ENCODE measurements at places on chromosomes 6 and 20.

DNA sequence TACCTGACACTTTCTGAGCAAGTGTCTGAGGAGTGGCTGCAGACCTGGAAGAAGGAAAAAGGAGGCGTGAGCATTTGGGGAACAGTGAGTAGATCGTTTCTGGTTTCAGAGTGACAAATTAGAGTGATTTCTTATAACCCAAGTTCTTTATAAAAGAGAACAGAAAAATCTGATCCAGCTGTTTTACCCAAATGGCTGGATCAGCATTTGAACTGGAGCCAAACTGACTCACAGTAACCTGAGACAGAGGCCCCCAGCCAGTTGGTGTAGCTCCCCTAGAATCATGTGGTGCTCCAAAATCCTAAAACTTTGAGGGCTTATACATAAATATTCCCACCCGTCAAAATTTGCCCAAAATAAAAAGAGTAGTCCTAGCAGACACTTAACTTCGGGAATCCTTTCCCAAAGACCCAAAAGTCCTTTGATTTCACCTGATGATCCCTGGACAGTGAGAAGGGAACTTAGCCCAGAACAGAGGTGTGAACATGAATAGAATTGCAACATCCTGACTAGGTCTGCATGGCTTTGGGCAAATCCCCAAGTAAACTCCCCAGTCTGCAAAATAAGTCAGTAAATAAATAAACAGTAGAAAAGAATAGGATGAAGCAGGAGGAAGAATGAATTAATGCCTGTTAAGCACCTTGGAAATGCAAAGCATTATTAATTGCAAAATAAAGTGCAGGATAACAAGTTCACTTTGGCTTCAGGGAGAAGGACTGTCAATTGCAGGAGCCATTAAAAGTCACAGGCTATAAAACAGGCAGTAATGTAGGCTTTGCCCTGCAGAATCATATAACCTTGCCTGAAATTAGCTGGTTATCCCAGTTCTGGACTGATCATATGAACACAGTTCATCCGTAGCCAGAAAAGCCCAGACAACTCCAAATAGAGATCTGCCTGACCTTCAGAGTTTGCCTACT, 262.0 kb upstream of the JARID2 start:
- no peak for DNase-seq

DNA sequence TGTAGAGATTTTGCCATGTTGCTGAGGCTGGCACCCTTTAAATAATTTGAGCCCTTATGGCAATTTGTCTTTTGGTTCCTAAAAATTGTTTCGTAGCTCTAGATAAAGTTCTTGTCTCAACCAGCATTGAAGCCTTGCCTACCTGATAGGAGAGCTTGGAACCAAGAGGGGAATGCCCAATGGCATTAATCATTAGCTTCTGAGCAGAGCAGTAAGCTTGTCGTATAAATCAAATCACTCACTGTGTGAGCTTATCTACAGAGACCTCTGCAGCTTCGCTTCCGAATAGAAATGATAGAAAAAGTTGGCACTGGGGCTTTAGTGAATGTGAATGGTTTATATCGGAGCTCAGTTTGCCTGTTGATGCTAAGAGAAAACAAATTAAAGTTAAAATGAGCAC, 10.7 kb downstream of the ANKRD6 start:
- no peak for DNase-seq

DNA sequence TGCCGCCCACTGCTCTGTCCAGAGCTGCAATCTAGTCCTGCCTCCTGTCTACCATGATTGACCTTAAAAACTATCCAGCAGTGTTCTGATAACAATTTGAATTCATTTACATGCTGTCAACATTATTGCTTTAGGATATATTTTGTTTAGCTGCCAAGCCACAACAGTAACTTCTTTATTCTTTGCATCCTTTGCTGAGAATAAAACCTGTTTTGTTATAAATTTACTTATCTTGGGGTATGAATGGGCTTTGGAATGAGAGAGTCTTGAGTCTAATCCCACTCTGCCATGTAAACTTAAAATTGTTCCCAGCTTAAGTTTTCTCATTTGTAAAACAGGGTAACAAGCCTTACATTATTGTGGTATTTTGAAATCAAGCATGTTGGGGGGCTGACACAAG, 116.4 kb downstream of the FLRT3 start:
- no peak for DNase-seq

DNA sequence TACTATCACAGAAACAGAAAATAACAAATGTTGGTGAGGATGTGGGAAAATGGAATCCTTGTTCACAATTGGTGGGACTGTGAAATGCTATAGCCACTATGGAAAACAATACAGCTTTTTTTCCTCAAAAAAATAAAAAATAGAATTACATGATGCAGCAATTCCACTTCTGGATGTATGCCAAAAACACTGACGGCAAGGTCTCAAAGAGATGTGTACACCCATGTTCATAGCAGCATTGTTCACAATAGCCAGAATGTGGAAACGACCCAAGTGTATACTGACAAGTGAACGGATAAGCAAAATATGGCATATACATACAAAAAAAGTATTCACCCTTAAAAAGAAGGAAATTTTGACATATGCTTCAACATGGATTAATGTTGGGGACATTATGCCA, 213.4 kb downstream of the KHDC1L start:
- no peak for DNase-seq

GRCh38 chr6:30747300-30747687, 2.9 kb upstream of the IER3 start:
- no peak for DNase-seq

- no peak for DNase-seq
Measured at GRCh38 chr6:148530394-148530953, 187.8 kb downstream of the SASH1 start.

GRCh38 chr6:119426619-119427018, 77.1 kb upstream of the MAN1A1 start:
- DNase-seq: no peak

DNA sequence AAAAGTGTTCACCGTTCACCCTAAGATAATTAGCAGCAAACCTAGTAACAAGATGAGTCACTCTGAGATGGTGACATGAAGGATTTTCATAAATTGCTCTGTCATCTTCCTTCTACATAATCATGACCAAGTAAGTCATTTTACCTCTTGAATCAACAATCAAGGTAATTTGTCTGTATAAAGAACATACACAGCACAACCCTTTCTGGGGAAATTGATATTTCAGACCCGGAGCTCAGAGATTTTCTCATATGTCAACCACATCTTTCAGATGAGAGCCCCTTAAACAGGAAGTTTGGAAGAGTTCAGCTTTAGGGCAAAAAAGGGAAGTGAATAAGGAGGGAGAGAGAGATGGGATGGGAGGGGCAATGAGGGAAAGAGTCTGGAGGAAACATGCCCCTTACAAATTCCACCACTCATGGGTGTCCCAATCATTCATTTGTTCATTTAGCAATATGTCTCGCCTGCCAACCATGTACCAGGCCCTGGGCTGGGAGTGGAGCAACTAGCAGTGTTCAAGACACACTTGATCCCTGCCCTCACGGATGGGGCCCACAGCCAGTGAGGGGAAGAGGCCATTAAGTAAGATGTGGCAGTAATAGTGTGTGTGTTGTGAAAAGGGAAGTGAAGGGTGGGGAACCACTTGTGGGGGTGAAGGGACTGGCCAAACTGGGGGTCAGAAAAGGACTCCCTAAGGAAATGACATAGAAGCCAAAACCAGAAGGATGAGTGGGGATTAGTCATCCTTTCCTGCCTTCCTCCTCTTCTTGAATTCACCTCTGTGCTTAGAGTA, 190.9 kb downstream of the MAFB start:
- DNase-seq: no peak

DNA sequence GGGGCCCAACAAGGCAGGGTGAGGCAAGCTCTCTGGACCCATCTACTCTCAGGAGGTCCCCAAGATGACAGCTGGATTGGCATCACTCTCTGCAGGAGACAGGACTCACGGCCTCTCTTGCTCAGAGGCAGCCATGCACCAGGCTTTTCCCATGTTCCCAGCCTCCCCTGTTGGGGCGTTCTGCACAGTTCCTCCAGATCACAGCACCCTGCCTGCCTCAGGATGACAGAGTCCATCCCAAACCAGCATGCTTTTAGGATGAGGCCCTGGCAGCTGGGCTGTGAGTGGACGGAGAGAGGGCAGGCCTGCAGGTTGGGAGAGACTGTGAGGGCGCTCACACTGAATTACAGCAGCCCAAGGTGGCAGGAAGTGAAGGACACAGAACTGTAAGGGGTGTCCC, 143.2 kb upstream of the MLN start:
- no peak for DNase-seq

GRCh38 chr20:2692886-2693285, 306 bp downstream of the EBF4 start:
- peak; percentile 86 for DNase-seq

DNA sequence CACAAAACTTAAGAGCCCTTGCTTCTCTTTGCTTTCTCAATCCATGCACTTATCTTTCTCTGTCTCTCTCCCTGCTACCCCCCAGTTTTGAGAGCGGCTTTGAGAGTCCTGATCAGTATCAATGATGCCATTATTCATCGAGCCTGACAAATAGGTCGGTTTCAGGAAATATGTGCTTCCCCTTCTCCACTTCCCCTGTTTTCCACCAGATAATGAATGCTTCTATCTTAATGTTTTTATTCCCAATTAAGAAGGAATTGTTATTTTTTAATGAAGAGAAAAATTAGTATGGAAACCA, 117.7 kb downstream of the KIF13A start:
- DNase-seq: no peak

DNA sequence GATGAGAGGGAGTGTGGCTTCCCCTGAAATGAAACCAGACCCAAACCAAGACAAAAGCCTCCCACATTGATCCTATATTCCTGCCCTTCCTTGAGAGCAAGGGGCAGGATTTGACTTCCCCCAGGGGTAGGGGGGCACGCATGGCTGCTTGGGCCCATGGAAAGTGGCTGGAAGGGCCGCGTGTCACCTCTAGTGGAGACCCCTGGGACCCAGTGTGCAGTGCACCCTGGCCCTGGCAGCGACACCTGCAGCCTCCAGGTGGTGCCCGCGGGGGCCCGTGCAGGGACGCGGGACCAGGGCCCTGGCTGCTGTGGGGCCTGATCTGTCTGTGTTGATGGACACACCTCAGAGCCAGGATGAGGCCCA, 18.0 kb upstream of the SLCO4A1 start:
- peak; percentile 96 for DNase-seq

GRCh38 chr6:127131772-127132376, 13.4 kb downstream of the RSPO3 start:
- DNase-seq: no peak

DNA sequence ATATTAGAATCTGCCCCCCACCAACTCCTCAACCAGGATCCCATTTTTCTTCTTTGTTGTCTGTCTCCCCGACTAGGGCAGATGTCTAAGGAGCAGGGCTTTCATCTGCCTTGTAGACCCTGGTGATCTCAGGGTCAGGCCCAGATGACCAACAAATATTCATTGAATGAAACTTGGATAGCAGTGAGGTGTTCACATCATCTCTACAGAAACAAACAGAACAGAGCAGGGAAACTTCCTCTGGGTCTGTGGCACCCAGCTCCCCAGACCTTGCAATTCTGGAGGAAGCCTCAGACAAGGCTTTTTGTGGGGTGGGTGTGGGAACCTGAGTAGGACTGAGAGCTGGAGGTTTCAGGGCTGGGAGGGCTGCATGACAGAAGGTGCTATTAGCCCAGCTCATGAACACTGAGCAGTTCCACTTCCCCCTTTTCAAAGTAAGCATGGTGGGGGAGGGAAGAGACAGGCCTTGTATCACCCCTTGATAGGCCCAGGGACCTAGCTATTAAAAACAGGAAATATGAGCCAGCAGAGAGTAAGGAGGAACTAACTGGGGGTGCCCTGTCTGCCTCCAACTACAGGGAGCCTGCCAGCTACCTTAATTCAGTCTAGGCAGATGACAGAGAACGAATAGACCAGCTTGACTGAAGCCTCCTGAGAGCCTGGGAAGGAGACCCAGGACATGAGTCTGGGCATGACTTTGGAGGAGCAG, 37.3 kb upstream of the TOP1 start:
- DNase-seq: no peak

- no peak for DNase-seq
Measured at GRCh38 chr20:41418031-41418430, 51.4 kb upstream of the EMILIN3 start.

GRCh38 chr6:155443168-155443567, 12.5 kb downstream of the NOX3 start:
- no peak for DNase-seq

- DNase-seq: no peak
Measured at GRCh38 chr6:148520109-148520841, 177.6 kb downstream of the SASH1 start.

GRCh38 chr20:34180460-34181120, 60.6 kb upstream of the ASIP start:
- DNase-seq: no peak

DNA sequence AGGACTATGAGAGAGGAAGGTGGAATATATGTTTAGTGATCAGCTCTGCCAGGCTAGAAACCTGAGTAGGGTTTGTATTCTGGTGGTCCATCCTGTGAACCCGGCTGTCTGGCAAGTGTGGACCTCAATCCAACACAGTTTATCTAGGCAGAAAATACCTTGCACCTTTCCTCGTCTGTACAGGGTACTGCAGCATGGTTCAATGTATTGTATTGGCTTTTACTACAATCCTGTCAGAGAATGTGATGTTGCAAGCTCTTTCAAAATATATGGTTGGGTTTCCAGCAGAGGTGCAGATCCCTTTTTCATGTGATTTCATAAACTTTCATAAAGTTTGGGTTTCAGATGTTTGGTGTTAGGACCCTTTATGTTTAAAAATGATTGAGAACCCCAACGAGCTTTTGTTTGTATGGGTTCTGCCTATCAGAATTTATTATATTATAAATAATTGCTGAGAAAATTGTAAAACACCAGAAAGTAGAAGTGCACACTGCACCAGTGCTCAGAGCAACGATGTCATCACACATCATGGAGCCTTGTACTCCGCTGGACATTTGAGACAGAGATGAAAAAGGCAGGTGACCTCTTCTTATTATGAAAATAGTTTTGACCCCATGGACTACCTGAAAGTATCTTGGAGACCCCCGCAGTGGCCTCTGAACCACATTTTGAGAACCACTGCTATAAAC, 106.6 kb downstream of the RTN4IP1 start:
- DNase-seq: no peak

- DNase-seq: no peak
Measured at GRCh38 chr20:45611054-45611453, 18.5 kb upstream of the WFDC10A start.

- peak; percentile 39 for DNase-seq
Measured at GRCh38 chr6:12012038-12012557, at the start of gene HIVEP1. TSS of gene HIVEP1 (plus strand) at chr6:12012312. CDS start at chr6:12015629, 3,317 bp downstream.

- no peak for DNase-seq
Measured at GRCh38 chr20:39248171-39248861, 286.2 kb downstream of the DHX35 start.

- no peak for DNase-seq
Measured at GRCh38 chr6:129110690-129111343, 227.9 kb downstream of the LAMA2 start.

DNA sequence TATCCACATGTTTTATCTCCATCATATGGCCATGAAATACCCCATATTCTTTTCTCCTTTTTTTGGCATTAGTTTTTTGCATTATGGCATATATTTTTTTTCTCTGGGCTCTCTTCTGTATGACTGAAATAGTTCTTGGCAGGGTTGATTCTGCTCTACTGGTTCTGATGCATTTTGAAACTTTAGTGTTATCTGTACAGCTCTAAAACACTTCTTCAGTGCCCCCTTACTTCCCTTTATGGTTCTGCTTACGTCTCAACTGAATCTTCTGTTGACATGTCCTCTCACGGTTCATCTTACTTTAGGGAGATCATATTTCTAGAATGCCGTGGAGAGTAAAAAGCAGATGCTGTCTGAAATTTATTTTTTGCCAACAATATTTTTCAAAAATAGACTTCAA, 23.2 kb upstream of the TXNDC5 start:
- DNase-seq: no peak

GRCh38 chr6:39375405-39375804, 52.9 kb upstream of the KCNK16 start:
- DNase-seq: no peak

GRCh38 chr20:39968495-39968894, 720.5 kb downstream of the MAFB start:
- DNase-seq: no peak
